Bronchus fibroblast of lung (primary cell): ENCODE measurements at places on chromosomes 3 and 15. TPM values are rescaled to one million over a fixed set of nuclear protein-coding genes. Genes with fewer than 3 reads are reported as not detected.

Gene C3orf62
- total RNA-seq: 0.34 and 0.74 TPM in 2 replicates

Gene DNAH12
- total RNA-seq: under 0.01 TPM in 1 of 2 replicates, not detected in the other

Gene HESX1
- total RNA-seq: 0.30 and 1.0 TPM in 2 replicates

Gene BCL2A1
- total RNA-seq: not detected in 2 replicates

Gene NOP10
- total RNA-seq: 300 and 304 TPM in 2 replicates
